ENCODE measurements at places on chromosomes 2 and 18.
A peak's percentile ranks its signal among the peaks of the same experiment; 100 is the strongest.

DNA sequence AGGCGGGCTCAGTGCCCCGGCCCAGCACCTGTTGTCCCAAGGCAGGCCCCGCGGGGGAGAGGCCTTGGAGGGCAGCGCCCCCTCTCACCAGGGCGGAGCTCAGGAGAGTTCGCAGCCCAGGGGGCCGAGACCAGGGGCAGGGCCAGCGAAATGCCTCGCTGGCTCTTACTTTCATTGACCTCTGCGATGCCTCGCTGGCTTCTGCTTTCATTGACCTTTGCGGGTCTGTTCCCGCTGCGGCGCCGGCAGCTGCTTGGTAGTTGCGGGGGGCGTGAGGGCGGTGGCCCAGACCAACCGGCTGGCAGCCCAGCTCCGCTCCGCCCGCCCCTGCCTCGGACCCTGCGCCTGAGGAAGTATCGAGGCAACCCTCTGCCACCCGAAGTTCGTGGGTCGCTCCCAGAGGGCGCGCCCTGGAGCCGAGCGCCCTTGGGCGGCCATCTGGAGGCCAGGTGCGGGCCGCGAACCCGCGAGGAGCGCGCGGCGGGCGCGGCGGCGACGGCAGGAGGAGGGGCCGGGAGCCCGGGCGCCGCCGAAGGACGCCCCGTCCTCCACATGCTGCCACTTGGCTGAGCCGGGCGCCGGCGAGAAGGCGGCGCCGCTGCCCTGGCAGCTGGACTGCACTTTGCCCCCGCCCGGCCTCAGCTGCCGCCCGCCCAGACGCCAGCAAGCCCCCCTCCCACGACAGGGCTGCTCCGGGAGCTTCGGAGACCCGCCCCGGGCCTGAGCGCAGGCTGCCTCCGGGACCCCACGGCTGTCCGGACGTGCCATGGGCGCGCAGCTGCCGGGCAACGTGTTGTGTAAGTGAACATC is 118.0 kb upstream of the MSTN start:
- H3K36me3 ChIP-seq, result no peaks in the 10 kb centered on the region
- H3K27ac ChIP-seq, result no peak overlapping the region
- peak; percentile 74 for DNase-seq
- peak overlapping the region; percentile 71 for H3K4me3 ChIP-seq
- H3K27me3 ChIP-seq, result peaks cover 18% of the 10 kb centered on the region

- no peak overlapping the region for H3K4me3 ChIP-seq
- H3K27me3 ChIP-seq, result no peaks in the 10 kb centered on the region
- H3K27ac ChIP-seq, result no peak overlapping the region
- H3K36me3 ChIP-seq, result no peaks in the 10 kb centered on the region
- DNase-seq, result no peak
These were observed 44.5 kb downstream of the PKP4 start for GRCh38 chr2:158501301-158501700.

DNA sequence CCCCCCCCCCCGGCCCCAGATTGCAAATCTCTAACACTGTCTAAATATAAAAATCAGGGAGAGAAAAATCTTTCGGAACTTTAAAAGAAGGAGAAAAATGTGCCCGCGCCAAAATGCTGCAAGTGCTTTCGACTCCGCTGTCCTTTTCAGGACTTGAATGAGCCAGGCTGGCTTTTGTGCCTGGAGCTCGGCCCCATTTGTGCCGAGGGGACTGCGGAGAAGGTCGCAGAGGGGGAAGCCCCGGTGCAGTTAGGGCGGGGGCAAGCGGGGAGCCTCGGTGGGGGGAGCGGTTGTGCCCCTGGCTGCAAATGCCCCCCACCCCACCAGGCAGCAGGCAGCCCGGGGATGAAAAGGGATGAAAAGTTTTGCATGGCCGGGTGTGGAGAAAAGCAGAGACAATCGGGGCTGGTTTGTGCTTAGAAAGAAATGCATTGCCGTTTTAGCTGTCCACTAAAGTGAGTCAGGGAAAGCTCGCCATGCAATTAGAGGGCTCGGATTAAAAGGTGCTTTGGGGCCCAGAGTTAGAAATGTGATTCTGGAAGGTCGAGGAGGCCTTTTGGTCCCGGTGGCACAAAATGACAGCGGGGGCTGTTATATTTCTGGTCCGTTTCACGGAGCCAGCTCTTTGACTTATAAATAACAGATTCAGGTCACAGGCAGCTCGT is 1.6 kb downstream of the INHBB start:
- no peaks in the 10 kb centered on the region for H3K36me3 ChIP-seq
- H3K4me1 ChIP-seq, result peaks cover 36% of the 10 kb centered on the region
- H3K4me3 ChIP-seq, result peak overlapping the region; percentile 57
- H3K27me3 ChIP-seq, result peaks cover 88% of the 10 kb centered on the region
- DNase-seq, result peak; percentile 50

DNA sequence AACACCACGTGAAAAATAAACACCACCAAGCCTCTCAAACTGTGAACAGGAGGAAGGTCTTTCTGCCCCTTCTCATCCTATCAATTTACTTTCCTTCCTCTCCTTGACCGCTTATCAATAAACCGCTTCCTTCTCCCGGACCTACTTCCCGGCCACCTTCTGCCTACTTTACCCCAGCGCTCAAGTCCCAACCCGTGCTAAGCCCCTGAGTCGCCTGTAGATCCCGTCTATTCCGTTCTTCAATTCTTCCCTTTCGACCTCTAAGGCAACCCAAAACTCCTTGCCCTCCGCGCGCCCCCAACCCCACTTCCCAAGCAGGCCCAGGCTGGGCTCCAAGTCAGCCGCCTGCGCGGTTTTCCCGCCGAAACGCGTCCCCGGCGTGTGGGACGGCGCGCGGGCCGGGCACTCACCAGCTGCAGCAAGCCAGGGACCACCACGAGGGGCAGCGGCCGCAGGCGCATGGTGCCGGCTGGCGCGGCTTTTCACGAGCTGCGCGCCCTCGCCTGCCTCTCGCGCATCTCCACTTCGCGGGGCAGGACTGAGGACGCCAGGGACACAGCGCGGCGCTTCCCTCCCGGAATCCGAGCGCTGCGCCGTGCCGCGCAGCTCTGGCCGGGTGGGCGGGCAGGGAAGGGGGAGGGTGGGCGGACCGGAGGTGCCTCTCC is at the start of gene NXPH2:
NXPH2 (minus strand) TSS at position 610 of the 665 bp plus-strand sequence; CDS start at position 461, 149 bp downstream.
- H3K4me3 ChIP-seq, result peak within 1 kb of the TSS; percentile 83
- H3K4me1 ChIP-seq, result peaks cover 45% of the 10 kb centered on the region
- peaks cover 63% of the 10 kb centered on the region for H3K27me3 ChIP-seq
- H3K36me3 ChIP-seq, result no peaks in the 10 kb centered on the region
- no peak within 1 kb of the TSS for H3K27ac ChIP-seq

DNA sequence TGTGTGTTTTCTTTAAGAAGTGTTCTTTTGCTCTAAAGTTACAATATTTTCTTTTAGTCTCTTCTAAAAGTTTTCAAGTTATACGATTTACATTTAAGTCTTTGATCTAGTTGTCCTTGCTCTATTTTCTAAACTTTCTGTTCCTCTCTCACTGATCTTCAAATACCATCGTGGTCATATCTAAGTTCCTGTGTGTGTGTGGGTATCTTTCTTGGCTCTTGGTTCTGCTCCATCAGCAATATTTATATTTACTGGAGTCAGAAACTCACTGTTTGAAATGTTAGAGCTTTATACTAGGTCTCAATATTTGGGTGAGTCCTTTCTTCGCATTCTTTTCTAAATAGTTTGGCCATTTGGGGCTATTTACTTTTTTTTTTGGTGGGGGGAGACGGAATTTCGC is 77.3 kb downstream of the COPS8 start:
- peaks cover 13% of the 10 kb centered on the region for H3K4me1 ChIP-seq
- DNase-seq, result no peak
- H3K36me3 ChIP-seq, result peaks cover 8% of the 10 kb centered on the region
- H3K27me3 ChIP-seq, result no peaks in the 10 kb centered on the region
- H3K27ac ChIP-seq, result no peak overlapping the region
- no peak overlapping the region for H3K4me3 ChIP-seq

DNA sequence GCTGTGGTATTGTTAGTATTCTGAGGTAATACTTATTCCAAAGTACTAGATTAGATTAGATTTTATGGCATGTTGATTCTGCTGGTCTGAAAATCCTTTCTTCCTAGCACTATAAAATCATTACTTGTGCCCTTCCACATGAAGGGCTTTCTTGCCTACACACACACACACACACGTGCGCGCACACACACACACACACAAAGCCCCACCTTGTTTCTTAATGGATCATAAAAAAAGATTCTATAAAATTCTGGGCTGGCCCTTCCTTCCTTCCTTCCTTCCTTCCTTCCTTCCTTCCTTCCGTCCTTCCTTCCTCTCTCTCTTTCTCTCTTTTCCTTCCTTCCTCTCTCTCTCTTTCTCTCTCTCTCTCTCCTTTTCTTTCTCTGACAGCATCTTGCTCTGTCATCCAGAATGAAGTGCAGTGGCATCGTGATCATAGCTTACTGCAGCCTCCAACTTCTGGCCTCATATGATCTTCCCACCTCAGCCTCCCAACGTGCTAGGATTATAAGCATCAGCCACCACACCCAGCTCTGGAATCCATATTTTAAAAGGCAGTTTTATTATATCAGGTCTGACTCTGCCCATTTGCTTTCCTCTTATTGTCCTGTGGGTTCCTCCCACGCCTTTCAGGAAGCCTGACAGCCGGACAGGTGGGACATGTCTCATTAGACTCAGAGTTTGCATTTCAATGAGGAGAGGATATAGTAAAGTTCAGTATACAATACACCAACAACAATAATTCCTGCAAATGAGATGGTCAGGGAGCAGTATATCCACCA is 321.1 kb downstream of the PIK3C3 start:
- no peaks in the 10 kb centered on the region for H3K27me3 ChIP-seq
- H3K4me1 ChIP-seq, result peaks cover 28% of the 10 kb centered on the region
- peak overlapping the region; percentile 7 for H3K27ac ChIP-seq
- H3K4me3 ChIP-seq, result no peak overlapping the region
- H3K36me3 ChIP-seq, result no peaks in the 10 kb centered on the region

GRCh38 chr2:77228391-77228790 is 293.8 kb downstream of the LRRTM4 start:
- H3K27me3 ChIP-seq, result no peaks in the 10 kb centered on the region
- no peaks in the 10 kb centered on the region for H3K4me1 ChIP-seq
- no peaks in the 10 kb centered on the region for H3K36me3 ChIP-seq
- no peak overlapping the region for H3K27ac ChIP-seq

GRCh38 chr2:36535099-36535498 is 62.9 kb downstream of the FEZ2 start:
- H3K4me3 ChIP-seq, result no peak overlapping the region
- H3K27me3 ChIP-seq, result no peaks in the 10 kb centered on the region
- no peak for DNase-seq
- no peak overlapping the region for H3K27ac ChIP-seq
